ENCODE measurements at places on chromosomes 4 and X. TPM values are rescaled to one million over a fixed set of nuclear protein-coding genes. Genes with fewer than 3 reads are reported as not detected.

Gene PNCK
- polyA plus RNA-seq = 7.0 TPM

Gene PDE5A
- polyA plus RNA-seq = 43.1 TPM

Gene RNF128
- 10.3 TPM for polyA plus RNA-seq

Gene PRDM8
- 1.3 TPM for polyA plus RNA-seq

Gene ENPP6
- 5.4 TPM for polyA plus RNA-seq

Gene USP53
- 40.5 TPM for polyA plus RNA-seq

Gene HPF1
- polyA plus RNA-seq = 55.1 TPM

Gene ETDB
- not detected for polyA plus RNA-seq

Gene FANCB
- polyA plus RNA-seq = 3.5 TPM

Gene LARP7
- 135 TPM for polyA plus RNA-seq

Gene CCNA2
- 37.4 TPM for polyA plus RNA-seq

Gene HAND2
- 0.06 TPM for polyA plus RNA-seq

Gene MAGEC3
- polyA plus RNA-seq = not detected

Gene GAGE12J
- not detected for polyA plus RNA-seq

Gene ADH7
- not detected for polyA plus RNA-seq

Gene AFP
- polyA plus RNA-seq = 1,062 TPM

Gene MFAP3L
- polyA plus RNA-seq = 21.4 TPM

Gene ASB12
- polyA plus RNA-seq = 0.71 TPM

Gene NIPAL1
- polyA plus RNA-seq = 11.5 TPM

Gene SPANXA2
- not detected for polyA plus RNA-seq

Gene PCSK1N
- polyA plus RNA-seq = 6.8 TPM

Gene SHOX
- polyA plus RNA-seq = not detected

Gene ATP7A
- polyA plus RNA-seq = 16.1 TPM

Gene ADH5
- 299 TPM for polyA plus RNA-seq

Gene NAA11
- polyA plus RNA-seq = not detected

Gene SULT1E1
- polyA plus RNA-seq = 645 TPM

Gene NWD2
- 0.18 TPM for polyA plus RNA-seq

Gene RTL9
- 0.18 TPM for polyA plus RNA-seq
